ENCODE measurements at places on chromosomes 12 and 14. TPM values are rescaled to one million over a fixed set of nuclear protein-coding genes. Genes with fewer than 3 reads are reported as not detected.

Gene ZC2HC1C
- total RNA-seq = 1.5 TPM

Gene NEUROD4
- total RNA-seq = not detected

Gene ANO6
- total RNA-seq = 25.5 TPM

Gene RERG
- total RNA-seq = not detected

Gene OTX2
- total RNA-seq = not detected

Gene GYS2
- not detected for total RNA-seq

Gene CCDC38
- 0.16 TPM for total RNA-seq

Gene IGFBP6
- 3.6 TPM for total RNA-seq

Gene SLC11A2
- total RNA-seq = 34.4 TPM

Gene MYF5
- total RNA-seq = not detected

Gene ASCL1
- 0.16 TPM for total RNA-seq

Gene CEBPE
- 0.34 TPM for total RNA-seq

Gene PDE3A
- not detected for total RNA-seq

Gene INHBC
- total RNA-seq = not detected

Gene RPS26
- total RNA-seq = 47.4 TPM

Gene ABCD2
- 5.9 TPM for total RNA-seq

Gene FOXM1
- 105 TPM for total RNA-seq

Gene IFNG-AS1
- not detected for total RNA-seq

Gene WSCD2
- not detected for total RNA-seq

Gene AMN
- total RNA-seq = 0.30 TPM

Gene TMEM63C
- total RNA-seq = 1.1 TPM

Gene SPTB
- total RNA-seq = 0.66 TPM

Gene HIGD1C
- total RNA-seq = not detected

Gene GPRC5D
- not detected for total RNA-seq

Gene MORN3
- total RNA-seq = 1.3 TPM

Gene PITPNM2
- 15.9 TPM for total RNA-seq

Gene PTPRR
- not detected for total RNA-seq

Gene MYRFL
- total RNA-seq = not detected

Gene CLEC4A
- total RNA-seq = 3.5 TPM

Gene MSRB3
- 0.18 TPM for total RNA-seq

Gene ADAMTS20
- not detected for total RNA-seq

Gene TEX52
- total RNA-seq = 0.43 TPM

Gene KRT2
- total RNA-seq = not detected

Gene CLSTN3
- 57.0 TPM for total RNA-seq

Gene FAM186B
- total RNA-seq = 0.16 TPM

Gene TMEM30B
- 1.4 TPM for total RNA-seq

Gene RASSF9
- not detected for total RNA-seq

Gene MYO1A
- 3.3 TPM for total RNA-seq

Gene MYF6
- total RNA-seq = not detected

Gene FAM90A1
- total RNA-seq = 0.11 TPM

Gene MYO1H
- total RNA-seq = not detected
